HT-29 (cell line): ENCODE measurements at places on chromosomes 1 and 21.

GRCh38 chr1:88800382-88801051, 90.8 kb downstream of the GTF2B start:
- peak; percentile 39 for DNase-seq

DNA sequence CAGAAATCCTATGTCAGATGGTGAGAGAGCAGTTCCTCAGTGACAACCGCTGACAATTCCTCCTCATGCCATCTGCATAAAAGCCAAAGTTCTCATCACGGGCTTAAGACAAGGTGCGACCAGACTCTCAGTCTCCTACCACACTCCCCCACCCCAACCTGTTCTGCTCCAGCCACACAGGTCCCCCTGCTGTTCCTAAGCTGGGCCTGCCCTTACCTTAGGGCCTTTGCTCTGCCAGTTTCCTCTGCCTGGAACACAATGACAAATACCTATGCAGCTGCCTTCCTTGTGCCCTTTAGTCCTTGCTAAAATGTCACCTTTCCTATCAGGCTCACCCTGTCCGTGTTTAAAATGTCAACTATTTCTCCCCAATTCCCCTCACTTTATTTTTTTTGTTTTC, 382.2 kb downstream of the NTNG1 start:
- DNase-seq = no peak

GRCh38 chr1:35929730-35930592, 944 bp upstream of the AGO3 start:
- DNase-seq = peak; percentile 53

DNA sequence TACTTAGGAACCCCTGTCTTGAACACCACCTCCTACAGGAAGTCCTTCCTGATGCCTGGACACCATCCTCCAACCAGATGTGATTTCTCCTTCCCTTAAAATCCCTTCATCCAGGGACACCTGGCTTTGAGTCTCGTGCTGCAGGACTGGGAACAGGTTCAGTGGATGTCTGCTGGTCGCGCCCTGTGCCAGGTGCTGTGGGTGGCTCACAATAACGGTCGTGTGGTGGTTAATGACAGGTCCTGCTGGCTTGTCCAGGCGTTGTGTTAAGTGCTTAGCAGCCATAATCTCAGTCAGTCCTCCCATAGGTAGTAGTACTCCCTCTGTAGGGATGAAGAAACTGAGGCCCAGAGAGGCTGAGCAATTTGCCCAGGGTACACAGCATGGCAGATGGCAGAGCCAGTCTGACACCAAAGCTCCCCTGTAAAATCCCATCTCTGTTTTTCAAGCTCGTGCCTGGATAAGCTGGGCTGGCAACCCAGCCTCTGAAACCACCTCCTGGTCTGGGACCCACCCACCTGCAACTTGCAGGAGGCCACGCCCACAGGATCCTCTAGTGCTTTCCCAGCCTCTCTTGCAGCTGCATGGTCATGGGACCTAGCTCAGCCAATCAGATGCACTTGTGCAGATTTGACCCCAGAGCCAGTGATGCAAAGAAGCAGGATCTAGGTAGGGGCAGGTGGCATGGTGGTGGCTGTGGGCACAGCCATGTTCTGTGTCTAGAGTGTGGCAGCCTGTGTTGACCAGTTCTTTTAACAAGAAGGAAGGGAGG, 106.0 kb upstream of the IFFO2 start:
- DNase-seq = peak; percentile 72

GRCh38 chr1:192949783-192950182, 109.4 kb downstream of the UCHL5 start:
- no peak for DNase-seq

GRCh38 chr1:40606978-40607377, 58.5 kb downstream of the RIMS3 start:
- no peak for DNase-seq

DNA sequence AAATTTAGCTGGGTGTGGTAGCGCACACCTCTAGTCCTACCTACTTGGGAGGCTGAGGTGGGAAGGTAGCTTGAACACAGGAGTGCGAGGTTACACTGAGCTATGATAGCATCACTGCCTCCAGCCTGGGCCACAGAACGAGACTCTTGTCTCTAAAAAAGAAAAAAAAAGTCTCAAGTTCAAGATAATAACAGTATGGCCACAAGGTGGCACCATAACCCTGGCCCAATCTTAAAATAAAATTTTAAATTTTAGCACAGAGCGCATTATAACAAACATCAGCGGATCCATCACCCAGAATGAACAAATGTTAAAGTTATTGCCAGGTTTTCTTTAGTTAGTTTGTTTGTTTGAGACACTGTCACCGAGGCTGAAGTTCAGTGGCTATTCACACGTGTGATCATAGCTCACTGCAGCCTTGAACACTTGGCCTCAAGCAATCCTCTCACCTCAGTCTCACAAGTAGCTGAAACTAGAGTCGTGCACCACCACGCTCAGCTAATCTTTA, 2.9 kb upstream of the HTR6 start:
- peak; percentile 59 for DNase-seq

DNA sequence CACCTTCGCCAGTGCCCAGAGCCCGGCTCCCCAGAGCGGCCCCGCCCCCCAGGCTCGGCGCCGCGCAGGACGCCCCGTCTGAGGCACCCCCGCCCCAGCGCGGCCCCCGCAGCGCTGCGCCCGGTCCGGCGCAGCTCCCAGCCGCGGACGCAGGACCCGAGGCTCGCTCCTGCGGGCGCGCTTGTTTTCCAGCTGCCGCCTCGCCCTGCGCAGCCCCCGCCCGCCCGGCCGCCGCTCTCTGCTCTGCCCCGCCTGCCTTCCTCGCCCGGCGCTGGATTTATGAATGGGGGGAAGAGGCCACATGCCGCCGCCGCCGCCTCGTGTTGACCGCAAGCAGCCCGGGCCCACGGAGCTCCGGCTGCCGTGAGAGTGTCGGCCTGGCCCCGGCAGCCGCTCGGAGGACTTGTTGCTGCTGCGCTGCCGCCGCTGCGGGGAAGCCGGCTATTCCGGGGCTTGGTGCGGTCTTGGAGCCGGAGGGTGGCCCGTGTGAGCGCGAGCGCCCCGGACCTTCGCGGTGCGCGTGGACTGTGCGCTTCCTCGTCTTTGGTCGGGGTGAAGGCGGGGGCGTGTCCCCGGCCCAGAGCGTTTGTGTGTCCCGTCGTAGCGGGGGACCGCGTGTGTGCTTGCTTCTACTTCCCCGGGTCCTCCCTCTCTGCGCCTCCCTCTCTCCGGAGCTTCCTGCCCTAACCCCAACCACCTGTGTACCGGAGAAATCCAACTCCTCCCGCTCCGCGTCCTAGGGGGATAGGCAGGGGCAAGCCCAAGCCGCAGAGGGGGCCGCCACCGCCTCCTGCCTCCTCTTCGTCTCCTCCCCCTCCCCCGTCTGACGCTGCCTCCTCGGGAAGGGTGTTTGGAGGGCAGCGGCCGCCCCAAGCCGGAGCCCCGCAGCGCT, 736 bp downstream of the KCNC4 start:
- no peak for DNase-seq
